RWPE2 (cell line): ENCODE measurements at places on chromosomes 1 and 21.

DNA sequence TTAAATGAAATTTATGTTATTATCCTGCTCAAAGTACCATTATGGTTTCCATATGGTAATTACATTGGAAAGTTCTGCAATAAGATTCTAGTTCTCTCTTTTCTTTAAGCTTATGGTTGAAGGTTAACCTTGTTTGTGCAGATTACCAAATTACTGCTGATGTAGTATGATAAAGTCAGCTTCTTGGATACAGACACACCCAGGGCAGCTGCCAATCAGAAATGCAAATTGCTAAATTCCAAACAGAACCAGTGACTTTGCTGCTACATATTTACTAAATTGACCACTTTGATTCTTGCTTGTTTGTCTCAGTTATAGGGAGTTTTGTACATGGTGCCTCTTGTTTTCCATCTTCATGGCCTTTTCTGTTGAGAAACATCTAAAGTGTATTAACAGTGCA, 26.5 kb downstream of the GNAT2 start:
- DNase-seq = no peak

DNA sequence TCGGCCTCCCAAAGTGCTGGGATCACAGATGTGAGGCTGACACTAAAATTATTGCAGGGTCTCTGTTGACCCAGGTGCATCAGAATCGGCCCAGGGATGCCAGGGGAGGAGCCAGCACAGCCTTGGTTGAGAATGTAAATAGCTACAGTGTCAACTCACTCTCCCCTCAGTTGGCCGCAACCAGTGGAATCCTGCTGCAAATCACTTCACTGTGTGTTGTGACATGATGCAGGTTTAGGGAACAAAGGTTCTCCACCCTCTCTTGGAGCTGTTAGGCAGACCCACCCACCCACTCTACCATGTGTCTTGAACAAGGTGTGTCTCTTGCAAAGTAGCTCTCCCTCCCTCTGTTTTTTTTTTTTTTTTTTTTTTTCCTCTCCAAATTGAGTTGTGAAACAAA, 60.5 kb upstream of the SOD1 start:
- DNase-seq = no peak

GRCh38 chr1:237877631-237878030, 13.1 kb downstream of the ZP4 start:
- no peak for DNase-seq

DNA sequence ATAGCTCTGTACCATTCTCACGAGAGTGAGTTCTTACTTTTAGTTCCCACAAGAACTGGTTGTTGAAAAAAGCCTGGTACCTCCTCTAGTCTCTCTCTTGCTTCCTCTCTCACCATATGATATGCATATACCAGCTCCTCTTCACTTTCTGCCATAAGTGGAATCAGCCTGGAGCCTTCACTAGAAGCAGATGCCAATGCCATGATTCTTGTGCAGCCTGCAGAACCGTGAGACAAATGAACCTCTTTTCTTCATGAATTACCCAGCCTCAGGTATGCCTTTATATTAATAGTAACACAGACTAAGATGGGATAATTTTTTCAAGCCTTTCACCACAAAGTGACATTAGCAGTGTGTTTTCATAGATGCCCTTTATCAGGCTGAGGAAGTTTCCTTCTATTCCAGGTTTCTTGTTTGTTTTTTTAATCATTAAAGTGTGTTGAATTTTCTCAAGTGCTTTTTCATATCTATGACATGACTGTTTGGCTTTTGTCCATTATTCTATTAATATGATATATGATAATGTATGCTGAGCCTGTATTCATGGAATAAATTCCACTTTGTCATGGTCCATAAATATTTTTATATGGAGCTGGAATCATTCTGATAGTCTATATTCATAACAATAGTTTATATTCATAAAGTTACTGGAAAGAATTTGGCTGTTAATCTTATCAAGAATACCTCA, 40.7 kb upstream of the C1orf185 start:
- no peak for DNase-seq

GRCh38 chr1:55311057-55311641, 96.0 kb upstream of the USP24 start:
- DNase-seq = no peak

- DNase-seq = no peak
Observed at GRCh38 chr1:7898962-7899361, 41.7 kb downstream of the TNFRSF9 start.

- no peak for DNase-seq
Observed at GRCh38 chr1:224433041-224433691, 1.4 kb downstream of the WDR26 start.

- DNase-seq = no peak
Observed at GRCh38 chr1:145846201-145846612, 777 bp downstream of the NUDT17 start.

DNA sequence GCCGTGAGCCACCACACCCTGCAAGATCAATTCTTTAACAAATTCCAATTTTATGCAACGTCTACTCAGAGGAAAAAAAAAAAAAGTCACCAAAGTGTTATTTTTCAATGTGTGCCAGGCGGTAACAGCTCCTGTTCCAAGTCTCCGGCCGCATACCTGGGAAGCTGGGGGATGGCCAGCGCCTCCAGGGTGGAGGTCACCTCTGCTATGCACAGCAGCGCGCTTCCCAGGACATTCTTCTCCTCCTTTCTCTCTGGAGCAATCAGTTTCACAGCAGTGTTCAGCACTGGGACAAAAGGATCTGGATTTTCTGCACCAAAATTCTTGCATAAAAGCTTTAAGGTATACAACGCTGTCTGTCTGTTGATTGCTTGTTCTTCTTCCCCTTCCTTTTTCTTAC, 34.3 kb downstream of the LGALS8 start:
- DNase-seq = no peak

- DNase-seq = no peak
Observed at GRCh38 chr1:54580856-54581550, 33.0 kb downstream of the ACOT11 start.

DNA sequence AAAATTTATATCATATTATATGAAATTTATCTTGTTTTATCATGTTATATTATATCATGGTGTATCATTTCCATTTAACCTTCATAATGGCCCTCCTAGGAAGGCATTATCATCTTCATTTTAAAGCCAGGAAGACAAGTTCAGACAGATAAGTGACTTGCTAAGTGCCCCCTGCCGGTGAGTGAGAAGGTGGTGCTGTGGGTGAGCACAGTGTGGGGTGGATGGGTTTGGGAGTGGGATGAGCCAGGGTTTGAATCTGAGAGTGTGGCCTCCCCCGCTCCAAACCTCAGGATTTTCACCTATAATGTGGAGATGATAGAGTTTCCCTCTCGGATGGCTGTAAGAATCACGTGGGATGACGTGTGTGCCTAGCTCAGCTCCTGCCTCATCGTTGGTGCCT, 108.7 kb upstream of the IGSF21 start:
- no peak for DNase-seq
